Stimulated activated CD8-positive, alpha-beta memory T cell treated with anti-CD3 and anti-CD28 coated beads, Interleukin-2, amount 100 ng/mL, for 1 hour (primary cell): ENCODE measurements at places on chromosomes 2 and 18.

- no peak for DNase-seq
Measured at GRCh38 chr2:71410696-71411095, 42.7 kb upstream of the DYSF start.

- DNase-seq, result no peak
Measured at GRCh38 chr2:226971084-226971483, 135.2 kb downstream of the RHBDD1 start.

DNA sequence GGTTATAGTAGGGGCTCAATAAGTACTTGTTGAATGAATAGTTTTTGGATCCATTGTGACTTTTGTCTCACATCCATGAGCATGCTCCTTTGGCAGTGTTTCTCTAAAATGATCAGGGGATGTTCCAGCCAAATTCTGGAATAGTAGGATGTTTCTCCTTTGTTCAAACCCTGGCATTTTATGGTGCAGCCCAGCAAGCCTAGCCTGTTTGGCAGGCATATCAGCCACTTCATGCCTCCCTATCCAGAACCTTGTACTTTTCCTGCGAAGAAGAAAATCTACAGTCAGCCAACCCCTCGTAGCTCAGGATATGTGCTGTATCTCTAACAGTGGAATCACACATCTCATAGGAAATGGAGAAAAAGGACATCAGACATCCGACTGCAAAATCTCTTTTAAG lies 27.1 kb upstream of the RPRD1A start:
- DNase-seq, result no peak

DNA sequence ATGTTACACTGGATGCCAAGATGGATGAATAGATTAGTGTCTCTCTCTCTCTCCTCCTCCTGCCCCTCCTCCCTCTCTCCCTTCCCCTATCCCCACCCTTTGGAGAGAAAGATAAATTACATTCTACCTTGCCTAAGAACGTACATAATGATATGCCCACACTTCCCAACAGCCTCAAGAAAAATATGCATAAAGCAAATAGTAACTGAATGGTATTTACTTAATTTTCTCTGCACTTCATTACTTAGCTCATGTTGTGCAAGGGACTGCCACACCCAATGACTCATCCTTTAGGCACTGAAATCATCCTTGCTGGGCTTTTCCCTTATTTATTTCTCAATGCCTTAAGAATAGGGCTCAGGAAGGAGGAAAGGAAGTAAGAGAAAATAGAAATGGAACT lies 137.3 kb upstream of the PID1 start:
- DNase-seq, result no peak

DNA sequence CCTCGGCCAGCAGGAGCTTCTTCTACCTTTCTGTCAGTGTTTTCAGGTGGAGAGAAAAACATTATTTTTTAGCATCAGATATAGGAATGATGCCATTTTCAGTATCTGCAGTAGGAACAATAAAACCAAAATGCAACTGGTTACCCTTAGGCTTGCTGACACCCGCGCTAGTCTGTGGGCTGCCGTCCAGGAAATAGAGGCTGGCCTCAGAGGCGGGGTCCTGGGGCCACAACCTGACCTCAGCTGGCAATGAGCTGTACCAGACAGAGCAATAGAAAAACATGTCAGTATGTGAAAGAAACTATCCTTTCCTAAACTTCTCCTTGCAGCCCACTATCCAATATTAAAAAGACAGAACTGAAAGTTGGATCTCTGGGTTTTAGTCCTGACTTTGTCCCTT lies 4.6 kb upstream of the ST6GAL2 start:
- DNase-seq, result no peak

GRCh38 chr2:6109831-6110230 lies 417.6 kb downstream of the SOX11 start:
- DNase-seq, result no peak

GRCh38 chr2:72892506-72893173 lies 5.4 kb downstream of the SPR start:
- DNase-seq, result no peak

- DNase-seq, result no peak
Measured at GRCh38 chr2:211598238-211598637, 940.4 kb downstream of the ERBB4 start.

DNA sequence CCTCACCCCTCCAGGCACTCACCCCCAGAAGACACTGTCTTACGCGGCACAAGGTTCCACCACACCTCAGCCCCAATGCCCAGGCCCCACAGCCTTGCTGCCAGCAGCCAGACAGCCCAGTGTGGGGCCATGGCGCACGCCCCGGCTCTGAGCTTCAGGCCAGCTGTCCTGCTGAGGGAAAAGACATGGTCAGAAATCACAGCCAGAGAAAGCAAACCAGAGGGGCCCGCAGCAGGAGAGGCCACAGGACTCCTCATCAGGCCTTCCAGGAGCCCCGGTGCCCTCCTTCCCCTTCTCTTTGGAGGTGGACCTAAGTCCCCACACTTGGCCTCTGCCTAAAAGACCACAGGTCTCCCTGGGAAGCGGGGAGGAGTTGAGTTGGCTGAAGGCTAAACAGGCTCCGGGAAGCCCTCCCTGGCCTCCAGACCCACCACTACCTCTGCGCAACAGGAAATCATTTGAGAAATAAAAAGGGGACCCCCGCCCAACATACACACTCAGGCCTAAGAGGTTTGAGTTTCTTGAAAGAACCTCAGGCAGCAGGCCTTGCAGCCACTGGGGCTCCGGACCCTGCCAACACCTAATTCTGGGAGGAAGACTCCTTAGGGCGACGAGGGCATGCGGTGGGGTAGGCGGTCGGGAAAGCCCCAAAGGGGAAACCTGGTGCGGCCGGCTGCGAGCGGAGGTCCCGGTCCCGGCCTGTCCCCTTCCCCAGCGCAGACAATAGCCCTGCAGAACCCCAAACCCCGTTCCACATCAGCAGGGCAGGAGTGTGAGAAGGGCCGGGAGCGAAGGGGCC lies 1.9 kb downstream of the SEMA4C start:
- DNase-seq, result no peak

DNA sequence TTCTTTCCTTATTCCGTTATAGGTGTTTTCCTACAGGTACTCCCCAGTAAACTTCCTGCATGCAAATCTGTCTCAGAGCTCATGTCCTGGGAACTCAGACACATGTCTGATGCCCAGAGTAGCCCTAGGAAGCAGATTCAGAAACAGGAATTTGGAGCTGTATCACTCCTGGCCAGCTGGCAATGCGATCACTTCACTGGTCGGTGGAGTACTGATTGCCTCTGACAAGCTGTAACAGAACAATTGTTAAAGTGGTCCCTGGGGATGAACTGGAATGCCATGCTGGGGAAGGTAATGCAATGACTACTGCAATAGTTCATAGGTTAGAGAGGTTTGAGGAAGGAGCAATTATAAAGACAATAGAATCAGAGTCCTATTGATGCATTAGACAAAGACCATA lies 131.6 kb upstream of the DOCK10 start:
- no peak for DNase-seq

DNA sequence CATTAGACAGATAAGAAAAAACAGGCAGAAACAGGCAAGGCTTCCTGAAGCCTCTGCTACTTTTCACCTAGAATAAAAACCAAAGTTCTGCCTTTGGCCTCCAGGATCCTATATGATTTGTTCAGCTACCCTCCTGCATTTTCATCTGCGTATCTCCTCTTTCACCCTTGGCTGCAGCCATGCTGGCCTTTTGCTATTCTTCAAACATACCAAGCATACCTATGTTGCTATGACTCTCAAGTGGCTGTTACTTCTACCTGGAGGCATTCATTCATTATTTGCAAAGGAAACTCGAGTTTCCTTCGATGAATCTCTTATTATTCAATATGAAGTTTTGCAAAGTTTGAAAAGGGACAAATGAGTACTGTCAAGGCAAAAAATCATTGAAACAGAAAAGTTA lies 106.4 kb upstream of the HNMT start:
- no peak for DNase-seq

- DNase-seq, result no peak
Measured at GRCh38 chr2:106812383-106812782, 73.6 kb downstream of the ST6GAL2 start.

- no peak for DNase-seq
Measured at GRCh38 chr2:207202645-207203044, 36.9 kb upstream of the KLF7 start.

DNA sequence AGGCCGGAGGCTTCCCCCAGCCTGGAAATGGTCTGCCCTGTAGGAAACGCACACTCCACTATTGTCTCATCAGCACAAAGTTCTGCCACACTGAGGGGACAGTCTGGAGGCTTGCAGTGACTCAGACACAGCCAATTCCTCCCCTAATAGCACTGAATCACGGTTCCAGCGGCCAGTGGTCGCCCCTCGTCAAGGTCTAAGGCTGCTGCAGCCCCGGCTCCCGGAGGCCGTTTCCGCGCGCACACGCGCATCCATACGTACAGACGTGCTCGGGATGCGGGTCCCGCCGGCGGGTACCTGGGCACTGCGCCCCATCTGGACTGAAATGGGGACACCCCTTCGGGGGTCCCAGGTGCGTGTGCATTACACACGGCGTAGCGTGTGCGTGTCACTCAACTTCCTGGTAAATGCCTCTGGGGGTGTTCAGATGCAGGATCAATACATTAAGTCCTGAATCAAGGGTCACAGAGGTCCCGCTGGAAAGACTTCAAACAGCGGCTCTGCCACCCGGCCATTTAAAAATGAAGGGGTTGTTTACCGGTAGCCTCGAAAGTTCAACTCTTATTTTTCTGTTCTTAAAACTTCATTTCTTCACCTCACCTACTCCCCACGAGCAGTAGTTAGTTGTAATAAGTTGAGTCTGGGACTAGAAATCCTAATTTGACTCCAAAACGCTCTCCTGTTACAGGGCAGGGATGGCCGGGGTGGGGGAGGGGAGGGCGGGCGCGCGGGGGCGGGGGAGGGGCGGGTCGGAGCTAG lies 572 bp upstream of the ZNF516 start:
- no peak for DNase-seq

DNA sequence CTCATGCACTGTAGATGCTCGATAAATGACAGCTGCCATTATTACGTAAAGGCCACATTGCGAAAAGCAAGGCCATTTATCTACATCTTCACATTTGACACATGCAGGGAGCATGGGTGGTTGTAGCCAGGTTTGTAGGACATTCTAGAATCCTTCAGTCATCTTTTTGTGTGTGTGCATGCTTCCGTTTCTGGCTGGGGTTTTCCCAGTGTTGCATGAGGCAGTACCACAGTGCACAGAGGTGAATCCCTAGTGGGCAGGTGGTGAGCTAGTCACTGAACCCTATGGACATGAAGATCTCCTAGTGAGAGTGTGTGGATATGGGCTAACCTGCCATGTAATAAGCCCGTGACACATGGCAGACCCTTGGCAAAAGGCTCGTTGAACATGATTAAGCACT lies 151.8 kb upstream of the SLC14A2 start:
- DNase-seq, result no peak

DNA sequence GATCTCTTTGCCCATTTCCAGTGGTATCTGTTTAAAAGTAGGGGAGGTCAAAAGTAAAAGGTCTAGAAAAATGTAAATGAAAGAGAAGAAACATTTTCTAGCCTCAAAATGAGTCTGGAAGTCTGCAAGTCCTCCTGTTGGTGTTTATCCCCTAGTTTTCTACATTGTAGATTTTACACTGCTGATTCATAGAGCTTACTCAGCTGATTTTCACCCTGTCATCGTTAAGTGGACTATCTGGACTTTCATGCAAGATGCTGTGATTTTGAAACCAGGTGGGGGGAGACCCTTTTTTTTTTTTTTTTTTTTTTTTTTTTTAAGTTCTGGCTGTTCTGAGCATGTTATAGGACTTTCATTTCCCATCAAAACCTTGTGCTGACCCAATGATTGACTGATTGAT lies 10.3 kb downstream of the HOXD3 start:
- DNase-seq, result no peak

- DNase-seq, result no peak
Measured at GRCh38 chr2:176395273-176395854, 126.1 kb downstream of the MTX2 start.

DNA sequence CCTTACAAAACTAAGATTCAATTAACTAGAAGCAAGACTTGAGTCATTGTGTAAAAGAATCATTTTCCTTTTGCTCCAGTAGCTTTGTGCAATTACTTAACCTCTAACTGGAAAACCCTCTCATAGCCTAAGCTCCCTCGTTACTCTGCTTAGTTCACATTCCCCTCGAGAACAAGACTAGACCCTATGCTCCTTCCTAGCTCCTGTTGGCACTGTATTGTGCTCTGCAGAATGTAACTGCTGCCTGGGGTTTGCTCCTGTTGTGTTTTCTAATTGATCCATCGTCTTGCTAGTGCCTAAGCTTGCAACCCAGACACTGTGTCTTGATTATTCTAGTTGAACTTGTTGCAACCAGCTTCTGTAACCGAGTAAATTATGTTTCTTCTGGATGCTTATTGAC lies 347.0 kb downstream of the ZNF804A start:
- DNase-seq, result no peak

GRCh38 chr2:119028327-119029174 lies 86.6 kb downstream of the MARCO start:
- no peak for DNase-seq

DNA sequence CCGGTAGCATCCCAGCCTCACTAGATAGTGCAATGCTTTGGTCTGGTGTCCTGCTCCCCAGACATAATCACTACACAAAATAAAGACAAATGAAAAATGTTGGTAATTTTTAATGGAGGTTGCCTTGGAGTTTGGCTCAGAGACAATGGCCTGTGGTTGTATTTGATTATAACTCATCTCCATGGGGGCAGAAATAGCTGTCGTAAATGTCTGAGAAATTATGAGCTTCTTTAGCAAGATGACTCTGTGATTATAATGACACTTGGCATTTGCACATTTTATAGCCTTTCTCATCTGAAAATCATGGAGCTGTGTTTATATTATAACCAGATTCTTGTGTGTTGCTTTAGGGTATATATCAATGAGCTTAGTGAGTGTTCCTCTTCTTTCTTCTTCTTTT lies 1779.7 kb upstream of the CELF4 start:
- no peak for DNase-seq

DNA sequence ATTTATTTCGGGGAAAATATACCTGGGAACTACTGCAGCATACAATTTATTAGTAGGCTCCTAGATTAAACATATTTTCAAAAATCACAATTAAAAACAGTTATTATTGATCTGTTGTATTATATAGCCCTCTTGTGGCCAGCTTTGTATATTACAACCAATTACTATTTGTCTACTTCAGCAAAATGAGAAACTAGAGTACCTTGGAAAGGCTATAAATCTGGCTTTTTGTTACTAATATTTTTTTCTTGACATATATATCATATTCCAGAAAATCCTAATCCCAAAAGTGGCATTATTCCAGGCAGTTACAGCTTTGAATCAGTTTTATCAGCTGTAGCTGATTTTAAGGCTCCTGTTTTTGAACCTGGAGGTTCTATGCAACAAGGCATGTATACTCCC lies 101.2 kb downstream of the UBR3 start:
- no peak for DNase-seq

DNA sequence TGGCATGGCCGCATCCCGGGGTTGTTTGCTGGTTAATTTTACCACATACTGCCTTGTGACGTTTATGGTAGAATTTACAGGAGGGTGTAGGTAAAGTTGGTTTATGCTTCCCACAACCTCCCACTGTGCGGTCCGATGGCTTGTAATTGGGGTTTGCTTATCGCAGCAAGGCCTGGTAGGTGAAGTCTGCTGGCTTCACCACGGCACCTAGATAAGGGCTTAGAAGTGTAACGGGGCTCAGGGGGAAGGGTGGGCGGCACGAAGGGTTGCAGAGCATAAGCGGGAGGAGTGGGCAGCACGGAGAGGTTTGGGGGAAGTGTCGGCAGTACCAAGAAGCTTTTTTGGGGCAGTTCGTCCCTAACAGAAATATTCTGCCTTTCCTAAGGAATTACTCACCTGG lies 39.0 kb upstream of the TMEM131 start:
- DNase-seq, result no peak
